ENCODE measurements at places on chromosomes 3 and 15.

- no peak for DNase-seq
Observed at GRCh38 chr15:41115161-41115651, 874 bp downstream of the INO80 start.

- DNase-seq: no peak
Observed at GRCh38 chr3:105253225-105253624, 113.5 kb upstream of the ALCAM start.

GRCh38 chr15:82730022-82730530 lies 20.4 kb upstream of the AP3B2 start:
- DNase-seq: no peak

DNA sequence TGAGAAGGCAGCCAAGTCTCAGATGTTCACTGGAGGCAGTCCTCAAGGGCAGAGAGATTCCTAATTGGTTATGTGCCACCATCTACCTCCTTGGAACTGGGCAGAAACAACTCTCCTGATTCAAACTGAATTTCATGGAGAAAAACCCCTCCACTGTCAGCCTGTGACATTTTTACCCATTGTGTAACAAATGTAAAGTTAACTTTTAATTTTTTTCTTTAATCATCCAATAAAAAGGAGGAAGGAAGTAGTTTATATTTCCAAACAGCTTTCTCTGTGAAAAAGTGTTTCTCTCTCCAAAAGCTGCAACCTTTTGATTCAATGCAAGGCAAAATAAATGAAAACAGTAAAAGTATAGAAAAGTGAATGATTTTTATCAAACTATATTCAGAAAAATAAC lies 510 bp upstream of the COLQ start:
- DNase-seq: no peak

DNA sequence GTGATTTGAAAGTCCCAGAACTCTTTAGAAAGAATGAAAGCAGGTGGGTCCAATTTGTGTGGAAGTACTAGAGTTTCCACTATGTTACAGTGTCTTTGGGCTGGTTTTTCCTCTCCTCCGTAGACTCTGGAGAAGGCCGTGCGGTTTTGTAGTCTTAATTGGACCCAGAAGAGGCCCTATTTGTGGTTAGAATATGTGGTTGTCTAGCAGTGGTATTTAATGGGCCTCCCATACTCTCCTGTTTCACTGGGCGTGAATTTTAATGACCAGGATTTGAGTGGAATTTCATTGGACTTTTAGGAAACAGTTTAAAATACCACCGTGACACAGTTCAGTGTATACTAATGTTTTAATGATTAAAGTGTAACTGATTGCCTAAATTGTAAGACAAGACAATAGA lies 182.3 kb downstream of the BBX start:
- DNase-seq: no peak

DNA sequence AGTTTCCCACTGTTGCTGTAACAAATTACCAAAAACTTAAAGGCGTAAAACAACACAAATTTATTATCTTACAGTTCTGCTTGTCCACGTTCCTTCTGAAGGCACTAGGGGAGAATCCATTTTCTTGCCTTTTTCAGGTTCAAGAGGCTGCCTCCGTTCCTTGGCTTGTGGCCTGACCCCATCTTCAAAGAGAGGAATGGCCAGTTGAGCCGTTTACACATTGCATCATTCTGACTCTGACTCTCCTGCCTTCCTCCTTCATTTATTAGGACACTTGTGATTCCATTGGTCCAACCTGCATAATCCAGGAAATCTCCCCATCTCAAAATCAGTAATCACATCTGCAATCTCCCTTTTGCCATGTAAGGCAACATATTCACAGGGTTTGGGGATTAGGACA lies 122.7 kb upstream of the BHLHE40 start:
- no peak for DNase-seq

DNA sequence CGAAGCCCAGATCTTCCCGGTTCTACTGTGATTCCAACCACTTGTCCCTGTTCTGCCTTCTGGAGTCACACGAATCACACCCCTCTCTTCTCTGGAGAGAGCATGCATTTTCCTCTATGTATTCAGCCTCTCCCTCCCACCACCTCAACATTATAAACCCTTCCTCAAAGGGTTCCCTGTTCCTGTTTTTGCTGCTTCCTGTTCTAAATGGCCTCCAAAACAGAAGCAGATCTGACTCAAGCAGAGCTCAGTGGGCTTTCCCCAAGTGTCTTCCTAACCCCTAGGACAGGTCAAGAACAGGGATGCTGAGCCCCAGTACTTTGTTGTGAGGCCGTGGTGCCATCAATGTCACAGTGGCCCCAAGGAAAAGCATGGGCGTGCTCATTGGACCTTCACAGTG lies 75.7 kb upstream of the ARNT2 start:
- DNase-seq: no peak

DNA sequence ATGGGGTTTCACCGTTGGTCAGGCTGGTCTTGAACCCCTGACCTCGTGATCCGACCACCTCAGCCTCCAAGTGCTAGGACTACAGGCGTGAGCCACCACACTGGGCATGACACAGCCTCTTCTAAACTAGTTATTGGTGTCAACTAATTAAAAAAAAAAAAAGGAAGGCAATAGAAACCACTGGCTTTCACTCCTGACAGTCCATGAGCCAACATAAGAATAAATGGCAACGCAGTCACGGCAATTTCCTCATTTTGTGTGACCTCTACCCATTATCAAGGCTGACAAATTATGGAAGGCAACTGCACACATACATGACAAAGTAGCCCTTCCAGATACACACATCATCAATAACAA lies 5.9 kb downstream of the ARHGEF3 start:
- no peak for DNase-seq

- no peak for DNase-seq
Observed at GRCh38 chr3:30826531-30826942, 67.9 kb downstream of the GADL1 start.

GRCh38 chr15:74174958-74175253 lies 1.4 kb downstream of the ISLR start:
- no peak for DNase-seq

GRCh38 chr15:48352474-48353072 lies 21.3 kb downstream of the DUT start:
- DNase-seq: peak; percentile 29

DNA sequence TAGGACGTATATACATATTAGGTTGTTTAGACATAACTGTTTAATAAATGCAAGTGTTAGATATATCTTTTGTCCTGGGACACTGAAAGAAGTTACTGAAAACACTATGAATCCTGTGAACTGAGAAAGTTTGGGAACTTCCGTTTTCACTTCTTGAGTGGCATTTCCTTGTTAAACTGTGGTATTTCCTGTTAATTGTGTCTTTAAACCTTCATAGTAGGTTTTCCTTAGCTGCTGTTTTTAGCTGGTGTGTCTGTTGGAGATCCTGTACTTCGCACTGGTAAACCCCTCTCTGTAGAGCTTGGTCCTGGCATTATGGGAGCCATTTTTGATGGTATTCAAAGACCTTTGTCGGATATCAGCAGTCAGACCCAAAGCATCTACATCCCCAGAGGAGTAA lies 37.1 kb downstream of the ATP6V1A start:
- DNase-seq: no peak

DNA sequence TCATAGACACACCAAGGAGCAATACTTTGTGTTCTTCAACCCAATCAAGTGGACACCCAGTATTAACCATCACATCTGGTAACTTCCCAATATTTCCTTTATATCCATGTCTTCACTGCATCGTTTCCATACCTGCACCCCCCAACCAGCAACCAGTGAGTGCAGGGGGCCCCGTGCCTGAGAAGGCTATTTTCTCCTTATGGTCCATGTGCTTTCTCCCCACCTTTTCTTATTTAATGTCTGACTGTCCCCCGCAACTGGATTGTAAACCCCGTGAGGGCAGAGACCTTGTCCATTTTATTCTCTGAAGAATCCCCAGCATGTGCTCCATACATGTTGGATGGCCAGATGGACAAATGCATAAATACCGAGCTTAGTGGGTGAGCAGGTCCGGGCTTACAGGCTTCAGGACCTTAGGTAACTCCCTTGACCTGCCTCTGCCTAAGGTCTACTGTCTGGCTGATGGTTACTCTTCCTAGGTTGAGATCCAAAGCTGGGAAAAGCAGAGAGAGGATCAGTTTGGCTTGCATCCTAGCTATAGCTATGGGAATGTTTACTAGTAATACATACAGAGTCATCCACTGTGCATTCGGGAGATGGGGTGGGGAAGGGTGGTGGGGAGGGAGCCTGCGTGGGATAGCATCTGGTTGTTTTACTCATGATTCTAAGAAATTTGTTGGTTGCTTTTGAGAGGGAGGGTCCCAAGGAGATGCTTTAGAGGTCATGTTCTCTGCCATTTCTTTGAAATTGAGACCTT lies 41.5 kb downstream of the PXYLP1 start:
- no peak for DNase-seq

- no peak for DNase-seq
Observed at GRCh38 chr3:131393868-131394267, 12.3 kb downstream of the NUDT16 start.

- DNase-seq: no peak
Observed at GRCh38 chr3:4507024-4507596, 14.0 kb downstream of the ITPR1 start.

DNA sequence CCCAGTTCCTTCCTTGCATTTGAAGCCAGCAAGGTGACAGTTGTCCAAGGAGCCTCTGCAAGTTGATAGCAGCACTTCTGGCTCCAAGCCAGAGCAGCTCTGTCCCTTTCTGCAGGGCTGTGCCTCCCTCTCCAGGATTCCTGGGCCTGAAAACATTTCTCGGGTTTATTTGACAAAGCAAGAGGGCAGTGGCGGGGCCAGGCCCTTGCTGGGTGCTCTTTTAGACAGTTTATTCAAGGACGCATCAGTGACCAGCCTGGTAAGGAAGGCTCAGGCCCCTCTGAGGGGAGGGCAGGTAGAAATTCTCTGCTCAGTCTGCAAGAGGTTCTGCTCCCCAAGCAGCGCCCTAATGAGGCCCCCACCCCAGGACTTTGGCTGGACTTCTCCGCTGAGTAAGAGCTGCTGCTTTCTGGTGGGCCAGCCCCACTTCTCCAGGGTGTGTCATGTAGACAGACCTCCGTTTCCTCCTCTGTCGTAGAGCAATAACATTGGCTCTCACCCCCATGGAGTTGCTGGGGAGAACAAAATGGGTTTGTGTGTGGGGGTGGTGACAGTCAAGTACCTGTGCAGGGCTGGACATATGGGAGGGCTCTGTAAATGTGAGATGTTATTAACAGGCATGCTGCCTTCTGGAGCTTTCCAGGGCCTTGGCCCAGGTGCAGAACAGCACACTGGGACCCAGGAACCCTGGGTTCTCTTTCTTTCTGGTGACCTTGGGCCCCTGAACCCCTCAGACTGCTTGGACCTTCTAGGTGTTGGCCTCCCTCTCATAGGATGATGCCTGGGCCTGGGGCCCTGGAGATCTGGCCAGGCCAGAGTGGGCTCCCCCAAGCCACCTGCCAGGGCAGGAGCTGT lies 146.2 kb upstream of the TLE3 start:
- no peak for DNase-seq

- no peak for DNase-seq
Observed at GRCh38 chr3:27511724-27512422, 27.7 kb upstream of the SLC4A7 start.

DNA sequence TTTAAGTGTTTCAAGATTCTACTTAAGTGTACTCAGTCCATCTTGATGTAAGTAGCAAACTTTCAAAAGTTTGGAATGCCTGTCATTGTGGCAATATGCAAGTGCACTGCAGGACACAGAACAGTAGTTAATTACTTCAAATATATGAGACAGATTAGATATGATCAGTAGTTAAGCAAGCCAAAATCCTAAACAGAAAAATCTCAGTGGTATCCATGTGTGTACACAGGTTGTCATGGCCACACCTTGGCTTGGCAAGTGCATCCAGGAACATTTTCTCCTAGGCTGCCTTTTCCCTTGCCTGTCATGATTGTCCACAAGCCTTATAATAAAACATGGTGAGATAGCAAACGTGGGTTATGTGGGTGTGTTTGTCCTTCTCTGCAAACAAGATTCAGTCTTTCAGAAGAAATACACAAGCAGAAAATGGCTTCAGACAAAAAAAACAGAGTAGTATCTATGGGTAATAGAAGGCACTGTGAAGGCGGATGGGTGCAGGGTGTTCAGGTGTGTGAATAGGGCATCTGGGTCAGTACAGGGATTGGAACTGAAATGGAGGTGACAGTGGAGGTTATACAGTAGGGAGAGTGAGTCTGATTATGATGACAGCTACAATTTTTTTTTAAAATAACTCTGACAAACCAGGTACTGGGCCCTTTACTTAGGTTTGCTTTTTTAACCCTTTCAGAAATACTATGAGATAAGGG lies 229.0 kb upstream of the LRIG1 start:
- DNase-seq: no peak

Data from heart right ventricle (tissue), 16 donors.